GM10248 (cell line): ENCODE measurements at places on chromosomes 16 and 17.

GRCh38 chr17:65662196-65662595 lies 100.7 kb upstream of the AXIN2 start:
- no peak for DNase-seq

- DNase-seq: no peak
These were observed 313.3 kb upstream of the HSBP1 start for GRCh38 chr16:83494459-83494858.

DNA sequence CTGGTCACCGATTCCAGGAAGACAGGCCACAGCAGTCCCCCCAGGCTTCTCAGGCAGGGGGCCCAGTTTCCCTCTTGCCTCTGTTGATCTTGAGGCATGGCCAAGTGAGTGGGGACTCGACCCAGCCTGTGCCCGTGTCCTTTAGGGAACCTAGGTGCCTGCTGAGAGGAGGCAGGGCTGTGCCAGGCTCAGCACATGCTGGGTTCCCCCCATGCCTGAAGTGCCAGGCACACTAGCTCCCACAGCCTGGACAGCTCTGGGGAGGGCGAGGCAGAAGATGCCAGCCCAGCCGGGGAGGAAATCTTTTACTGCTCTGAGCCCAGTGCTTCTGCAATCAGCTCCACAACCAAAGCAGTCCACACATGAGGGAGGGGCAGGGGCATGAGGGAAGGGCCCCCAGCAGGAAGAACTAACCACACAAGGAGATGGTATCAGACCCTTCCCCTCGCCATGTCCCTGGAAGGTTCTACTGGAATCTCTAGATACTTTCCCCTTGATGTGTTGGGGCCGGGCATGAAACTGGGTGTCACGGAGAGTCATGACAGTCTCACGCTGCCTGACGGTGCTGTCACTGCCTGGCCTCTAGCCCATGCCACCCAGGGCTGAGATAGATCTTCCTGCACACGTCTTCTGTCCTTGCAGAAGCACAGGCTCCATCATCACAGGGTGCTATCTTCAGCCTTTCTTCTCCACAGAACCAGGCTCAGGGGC lies 25.5 kb downstream of the MYO18A start:
- DNase-seq: no peak

GRCh38 chr16:86076606-86077005 lies 177.6 kb downstream of the IRF8 start:
- DNase-seq: no peak

DNA sequence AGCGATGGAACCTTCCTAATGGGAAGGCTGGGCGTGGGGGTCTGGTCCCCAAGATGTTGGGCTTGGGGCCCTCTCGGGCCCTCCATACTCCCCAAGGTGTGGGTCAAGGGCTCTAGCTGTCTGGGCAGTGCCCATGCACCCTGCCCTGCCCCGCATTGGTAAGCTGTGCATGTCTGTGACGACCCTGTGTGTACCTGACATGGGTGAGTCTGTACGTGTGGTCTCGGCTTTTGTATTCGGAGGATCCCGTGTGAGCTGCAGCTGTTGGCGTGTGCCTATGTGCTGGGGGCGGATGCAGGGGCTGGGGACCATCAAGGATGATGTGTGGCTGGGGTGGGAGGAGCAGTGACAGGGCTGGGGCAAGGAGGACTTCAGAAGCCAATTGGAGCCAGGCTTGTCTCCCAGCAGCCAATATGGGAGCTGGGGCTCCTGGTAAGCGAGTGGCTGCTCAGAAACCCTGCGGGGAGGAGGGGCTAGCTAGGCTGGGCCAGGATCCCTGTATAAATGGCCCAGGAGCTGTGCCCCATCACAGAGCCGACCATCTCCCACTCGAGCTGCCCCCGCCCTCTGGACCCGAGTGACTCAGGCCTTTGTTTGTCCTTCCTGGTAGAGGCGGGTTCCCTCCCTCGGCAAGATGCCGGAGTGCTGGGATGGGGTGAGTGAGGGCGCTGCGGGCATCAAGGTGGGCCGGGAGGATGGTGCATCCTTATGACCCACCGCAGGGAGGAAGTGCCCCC lies at the start of gene NDRG4:
Gene NDRG4 (plus strand): TSS at position 529 of the 737 bp plus-strand sequence. CDS start 106 bp downstream, at position 635.
- DNase-seq: peak; percentile 84

DNA sequence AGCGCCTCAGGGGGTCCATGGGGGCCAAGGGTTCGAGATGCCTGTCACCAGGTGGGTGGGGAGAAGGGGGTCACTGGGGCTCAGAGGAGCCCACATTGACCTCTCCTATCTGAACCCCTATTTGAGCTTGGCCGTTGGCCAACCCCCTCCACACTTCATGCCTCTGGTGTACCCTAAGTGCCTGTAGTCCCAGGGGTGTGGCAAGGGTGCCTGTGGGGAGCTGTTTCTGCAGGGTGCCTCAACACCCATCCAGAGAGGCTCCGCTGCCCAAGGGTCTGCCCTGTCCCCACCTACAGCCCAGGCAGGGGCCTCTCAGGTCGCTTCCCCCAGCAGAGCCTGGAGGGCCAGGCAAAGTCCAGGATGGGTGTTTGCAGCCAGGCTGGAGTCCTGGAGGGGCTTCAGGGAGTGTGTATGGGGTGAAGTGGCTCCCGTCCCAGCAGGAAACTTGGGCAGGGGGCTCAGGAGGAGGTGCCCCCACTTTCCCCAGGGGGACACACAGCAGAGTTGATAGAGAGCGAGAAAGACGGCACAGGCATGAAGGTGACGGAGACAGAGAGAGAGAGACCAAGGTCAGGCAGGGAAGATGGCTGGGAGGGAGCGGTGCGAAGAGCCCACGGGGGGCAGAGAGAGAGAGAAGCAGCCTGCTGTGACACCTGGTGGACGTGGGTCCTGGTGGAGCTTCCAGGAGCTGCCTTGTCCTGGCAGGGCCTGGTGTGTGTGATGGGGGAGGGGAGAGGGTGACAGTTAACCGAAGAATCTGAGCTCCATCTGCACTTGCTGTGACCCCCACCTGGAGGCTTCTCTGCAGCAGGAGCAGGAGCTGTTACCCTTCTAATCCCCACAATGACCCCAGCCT lies at the start of gene SEPTIN12:
Gene SEPTIN12 (minus strand): TSS at position 719 of the 856 bp plus-strand sequence. CDS start 700 bp downstream, at position 19.
- no peak for DNase-seq

- no peak for DNase-seq
These were observed 46.3 kb upstream of the DNAH17 start for GRCh38 chr17:78623541-78623940.

DNA sequence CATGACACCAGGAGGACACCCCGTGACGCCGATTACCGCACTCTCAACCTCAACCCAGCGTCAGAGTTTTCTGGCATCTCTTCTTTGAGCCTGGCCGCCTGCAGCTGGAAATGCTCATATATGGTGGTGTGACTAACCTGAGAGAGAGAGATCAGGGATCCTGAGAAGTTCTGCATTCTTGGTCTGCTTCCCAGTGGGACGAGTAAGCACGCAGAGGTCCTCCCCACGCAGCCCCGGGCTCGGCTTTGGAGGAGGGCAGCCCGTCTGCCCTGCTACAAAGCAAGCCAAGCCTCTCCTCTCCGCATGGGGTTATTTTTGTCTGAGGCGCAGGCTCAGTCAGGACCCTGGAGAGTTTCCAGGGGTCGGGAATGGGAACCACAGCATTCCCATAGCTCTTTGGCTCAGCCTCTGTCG lies 16.5 kb downstream of the CRISPLD2 start:
- no peak for DNase-seq

GRCh38 chr16:78116946-78117345 lies 17.5 kb downstream of the WWOX start:
- no peak for DNase-seq

- DNase-seq: no peak
These were observed 13.2 kb downstream of the COPZ2 start for GRCh38 chr17:48024149-48025039.

DNA sequence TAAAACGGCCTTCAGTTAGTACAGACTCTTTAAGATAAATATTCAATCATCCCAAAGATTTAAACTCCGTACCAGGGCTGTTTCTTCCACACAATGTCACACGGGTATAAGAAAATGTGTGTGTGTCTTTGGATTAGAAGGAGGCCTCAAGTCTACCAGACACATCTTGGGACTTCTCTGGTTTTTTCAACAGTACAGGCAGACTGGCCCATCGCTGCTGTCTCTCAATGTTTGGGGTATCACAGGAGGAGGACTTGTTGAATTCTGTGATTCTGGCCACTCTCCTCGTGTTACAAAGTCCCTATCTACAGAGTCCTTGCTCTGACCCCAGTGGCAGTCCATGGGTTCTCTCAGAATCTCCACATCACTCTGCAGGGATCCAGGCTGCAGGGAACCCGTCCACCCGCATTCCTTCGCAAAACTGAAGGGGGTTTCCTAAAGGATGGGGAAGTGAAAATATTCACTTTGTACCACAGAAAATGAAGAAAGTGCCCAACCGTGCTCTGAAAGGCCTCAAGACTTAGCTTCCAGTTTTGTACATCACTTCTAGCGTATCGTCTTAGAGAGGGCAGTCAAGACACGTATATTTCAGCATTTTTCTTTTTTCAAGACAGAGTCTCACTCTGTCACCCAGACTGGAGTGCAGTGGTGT lies 373.2 kb downstream of the NPIPA8 start:
- DNase-seq: no peak

DNA sequence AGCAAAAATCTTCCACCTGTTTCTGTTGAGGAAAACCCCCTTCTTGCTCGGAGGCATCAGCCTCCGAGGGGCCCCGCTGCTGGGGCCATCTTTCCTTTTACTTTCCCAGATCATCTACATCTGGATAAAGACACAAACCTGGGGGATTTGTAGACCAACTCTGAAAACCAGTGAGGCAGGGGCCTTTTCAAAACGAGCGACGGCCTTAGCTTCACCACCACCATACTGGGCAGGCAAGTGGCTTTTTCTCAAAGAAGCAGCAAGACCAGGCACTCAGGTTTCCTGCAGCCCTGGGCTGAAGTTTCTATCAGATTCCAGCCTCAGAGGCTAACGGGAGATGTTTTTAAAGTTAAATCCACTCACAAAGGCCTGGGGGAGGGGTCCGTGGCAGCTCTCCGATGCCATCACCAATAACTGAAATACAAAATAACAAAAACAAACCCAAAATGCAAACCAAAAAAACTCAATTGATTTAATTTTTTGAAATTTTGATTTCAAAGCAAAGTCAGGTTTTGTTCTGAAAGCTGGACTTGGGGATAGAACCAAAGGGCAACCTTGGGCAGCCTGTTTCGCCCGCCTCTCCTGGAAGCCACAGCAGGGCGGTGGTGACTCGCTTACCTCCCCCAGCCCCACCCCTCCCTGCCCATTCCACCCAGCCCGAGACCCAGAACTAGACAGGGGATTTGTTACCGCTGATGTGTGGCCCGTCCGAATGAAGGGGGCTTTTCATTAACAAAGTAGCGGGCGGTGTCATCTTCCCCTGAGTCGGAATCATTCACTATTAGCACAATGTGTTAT lies 55.8 kb downstream of the SALL1 start:
- DNase-seq: no peak

DNA sequence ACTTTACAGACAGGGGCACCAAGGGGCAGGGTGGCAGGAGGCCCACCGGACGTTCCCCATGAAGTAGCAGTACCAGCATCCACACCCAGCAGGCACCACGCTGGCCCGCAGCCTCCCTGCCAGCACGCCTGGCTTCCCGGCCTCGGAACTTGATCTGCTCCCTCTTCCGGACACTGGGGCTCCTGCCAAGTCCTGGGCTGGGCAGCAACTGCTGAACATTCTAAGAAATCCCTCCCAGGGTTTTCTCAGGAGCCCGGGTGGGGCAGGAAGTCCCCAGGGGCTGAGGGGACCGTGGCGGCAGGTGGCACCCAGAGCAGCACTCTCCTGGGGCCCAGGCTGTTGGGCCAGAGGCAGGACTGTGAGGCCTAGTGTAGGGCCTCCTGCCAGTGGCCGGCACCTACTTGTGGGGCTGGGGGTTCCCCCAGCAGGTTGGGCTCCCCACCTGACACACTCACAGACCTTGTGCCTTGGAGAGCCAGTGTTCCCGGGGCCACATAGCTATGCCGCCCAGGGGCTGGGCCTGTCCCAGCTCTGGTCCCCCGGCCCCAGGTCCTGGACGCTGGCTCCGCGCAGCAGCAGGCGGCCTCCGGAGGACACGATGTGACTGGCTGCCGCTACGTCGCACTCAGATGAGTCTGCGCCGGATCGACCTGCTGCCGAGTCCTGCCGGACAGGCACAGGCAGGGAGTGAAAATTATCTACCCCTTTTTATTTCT lies 86.2 kb upstream of the CBX4 start:
- DNase-seq: no peak

DNA sequence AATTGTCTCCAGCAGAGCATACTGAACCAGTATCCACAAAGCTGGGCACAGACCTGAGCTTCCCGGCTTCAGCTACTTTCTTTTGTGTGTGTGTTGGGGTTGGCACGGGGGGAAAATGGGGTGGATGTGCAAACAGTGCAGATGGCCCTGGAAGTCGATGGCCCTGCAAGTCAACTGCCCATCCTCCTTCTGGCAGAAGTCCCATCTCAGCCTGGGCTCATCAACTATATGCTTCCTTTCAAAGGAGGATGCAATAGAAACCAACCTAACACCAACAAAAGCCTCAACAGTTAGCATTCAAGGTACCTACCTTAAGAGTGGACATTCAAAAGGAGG lies 55.7 kb downstream of the SOX9 start:
- no peak for DNase-seq

GRCh38 chr16:72847187-72848027 lies 200.5 kb downstream of the ZFHX3 start:
- peak; percentile 67 for DNase-seq

DNA sequence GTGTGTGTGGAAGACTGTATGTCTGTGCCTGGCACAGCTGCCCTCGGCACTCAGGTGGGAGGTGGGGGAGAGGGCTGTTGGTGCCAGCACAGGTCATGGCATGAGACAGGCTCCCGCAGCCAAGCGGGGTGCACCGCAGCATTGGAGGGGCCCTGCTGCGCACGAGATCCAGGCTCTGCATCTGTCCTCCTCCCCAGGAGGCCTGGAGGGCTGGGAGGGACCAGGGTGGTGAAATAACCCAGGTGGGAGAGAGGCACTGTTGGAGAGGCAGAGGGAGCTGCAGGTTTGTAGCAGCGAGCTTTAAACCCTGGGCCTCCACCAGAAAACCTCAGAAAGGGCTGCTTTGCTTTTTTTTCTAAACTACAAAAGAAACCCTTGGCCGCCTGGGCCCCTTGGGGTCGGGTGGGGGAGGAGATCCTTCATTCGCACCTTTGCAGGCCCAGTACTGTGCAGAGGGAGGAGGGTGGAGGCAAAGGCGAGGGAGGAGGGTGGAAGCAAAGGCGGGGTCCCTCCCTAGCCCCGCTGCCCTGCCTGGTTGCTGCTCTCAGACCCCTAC lies 241.7 kb downstream of the SEC14L1 start:
- no peak for DNase-seq
